ENCODE measurements at places on chromosomes 1 and 21.

- no peak for DNase-seq
Measured at GRCh38 chr1:204464187-204464631, 30.4 kb downstream of the PIK3C2B start.

GRCh38 chr1:186994897-186995296 lies 166.1 kb downstream of the PLA2G4A start:
- DNase-seq: no peak

GRCh38 chr1:34833711-34834110 lies 25.8 kb downstream of the SMIM12 start:
- no peak for DNase-seq

DNA sequence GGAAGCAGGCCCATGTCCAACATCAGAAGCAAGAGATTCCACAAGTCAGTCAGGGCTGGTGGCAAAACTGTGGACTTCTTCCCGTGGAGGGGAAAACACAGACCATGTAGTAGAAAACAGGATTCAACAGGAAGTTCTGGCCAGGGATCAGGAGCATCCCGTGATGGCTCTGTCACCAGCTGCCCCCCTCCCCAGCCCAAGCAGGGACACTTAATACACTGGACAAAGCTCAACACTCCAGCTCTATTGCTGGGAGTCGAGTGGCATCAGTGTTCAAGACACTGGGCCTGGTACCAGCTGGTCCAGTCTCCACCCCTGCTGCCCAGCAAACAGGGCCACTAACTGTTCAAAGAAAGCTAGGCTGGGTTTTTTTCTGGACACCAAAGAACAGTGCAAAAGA lies 3.7 kb downstream of the SLC45A3 start:
- DNase-seq: no peak

- no peak for DNase-seq
Measured at GRCh38 chr1:163842571-163842970, 520.8 kb downstream of the NUF2 start.

GRCh38 chr1:226656201-226656600 lies 82.9 kb downstream of the ITPKB start:
- no peak for DNase-seq

GRCh38 chr1:26784023-26784871 lies 3.5 kb upstream of the PIGV start:
- DNase-seq: no peak

DNA sequence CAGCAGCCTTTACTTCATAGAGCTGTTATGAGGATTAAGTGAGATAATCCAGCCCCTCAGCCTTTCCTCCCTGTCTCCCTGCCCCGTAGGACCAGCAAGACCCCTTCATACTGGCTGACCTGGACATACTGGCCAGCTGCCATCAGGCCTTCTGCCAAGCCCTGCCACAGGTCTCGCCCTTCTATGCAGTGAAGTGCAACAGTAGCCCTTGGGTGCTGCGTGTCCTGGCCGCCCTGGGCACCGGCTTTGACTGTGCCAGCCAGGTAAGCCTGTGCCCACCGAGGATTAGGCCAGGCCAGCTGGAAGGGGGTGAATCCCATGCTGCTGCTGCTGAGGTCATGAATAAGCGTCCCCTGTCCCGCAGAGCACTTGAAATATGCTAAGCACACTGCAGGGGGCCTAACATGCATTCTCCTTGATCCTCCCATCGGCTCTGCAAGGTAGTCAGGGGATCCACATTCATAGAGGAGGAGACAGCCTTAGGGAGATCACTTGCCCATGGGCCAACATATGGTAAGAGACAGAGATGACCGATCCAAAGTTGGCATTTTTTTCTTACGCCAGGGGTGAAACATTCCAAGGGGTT lies 73.3 kb upstream of the TINAGL1 start:
- DNase-seq: no peak

GRCh38 chr1:202282025-202282371 lies 59.7 kb downstream of the UBE2T start:
- DNase-seq: no peak

DNA sequence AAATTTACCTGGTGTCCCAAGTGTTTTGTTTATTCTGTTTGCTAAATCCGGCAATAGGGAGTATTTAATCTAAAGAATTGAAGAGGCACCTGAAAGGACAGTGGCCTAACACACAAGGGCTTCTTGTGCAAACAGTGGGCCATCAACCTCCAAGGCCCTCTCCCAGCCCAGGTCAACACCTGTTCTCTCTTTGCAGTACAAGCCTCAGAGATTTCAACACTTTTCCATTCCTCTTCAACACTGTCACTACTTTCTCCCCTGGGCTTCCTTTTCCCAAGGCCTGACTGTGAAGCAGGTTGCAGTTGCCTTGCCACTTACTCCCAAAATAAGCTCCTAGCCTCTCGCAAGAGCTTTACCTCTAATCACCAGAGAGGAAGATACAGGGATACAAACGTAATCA lies 3.2 kb upstream of the SNAPIN start:
- DNase-seq: no peak

GRCh38 chr1:90821788-90822359 lies 104.8 kb upstream of the BARHL2 start:
- no peak for DNase-seq

DNA sequence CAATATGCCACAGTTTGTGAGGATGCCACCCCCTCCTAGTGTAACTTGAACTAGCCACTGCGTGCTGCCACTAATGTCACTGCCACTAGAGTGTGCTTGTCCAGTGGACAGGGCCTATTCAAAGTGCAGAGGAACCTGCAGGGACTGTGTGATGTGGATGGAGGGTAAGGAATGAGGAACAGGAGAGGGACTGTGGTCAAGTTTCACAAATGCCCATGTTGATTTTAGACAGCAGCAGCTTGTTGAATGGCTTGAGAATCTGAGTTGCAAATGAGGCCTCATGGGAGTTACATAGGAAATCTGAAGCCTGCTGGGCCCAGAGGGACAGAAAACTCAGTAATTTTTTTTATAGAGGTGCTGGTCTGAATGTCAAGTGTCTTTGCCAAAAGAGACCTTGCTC lies 112.3 kb downstream of the HHAT start:
- DNase-seq: no peak

DNA sequence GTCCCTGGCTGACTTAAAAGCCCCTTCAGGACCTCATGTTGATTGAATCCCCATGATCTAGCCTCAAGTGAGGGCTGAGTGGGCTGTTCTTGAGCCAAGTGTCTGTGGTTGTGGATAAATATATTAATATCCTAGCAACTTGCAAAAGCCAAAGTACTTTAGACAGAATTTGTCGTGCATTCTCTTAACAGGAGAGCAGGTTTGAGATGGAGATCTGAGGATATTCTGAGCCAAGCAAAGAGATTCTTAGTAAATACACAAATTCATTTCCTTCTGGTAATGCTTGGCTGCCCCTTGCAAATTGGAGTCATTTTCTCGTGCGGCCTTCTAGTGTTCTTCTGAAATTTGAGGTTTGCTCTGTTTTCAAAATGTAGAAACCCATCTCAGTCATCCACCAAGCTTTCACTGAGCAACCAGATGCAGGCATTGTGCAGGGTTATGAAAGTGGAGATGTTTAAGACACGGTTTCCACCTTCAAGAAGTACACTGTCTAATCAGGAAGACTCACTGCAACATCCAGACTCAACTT lies 242.1 kb upstream of the JUN start:
- DNase-seq: no peak

- DNase-seq: no peak
Measured at GRCh38 chr1:190243056-190243455, 234.6 kb downstream of the BRINP3 start.

GRCh38 chr1:83593073-83593472 lies 405.9 kb downstream of the TTLL7 start:
- DNase-seq: no peak

DNA sequence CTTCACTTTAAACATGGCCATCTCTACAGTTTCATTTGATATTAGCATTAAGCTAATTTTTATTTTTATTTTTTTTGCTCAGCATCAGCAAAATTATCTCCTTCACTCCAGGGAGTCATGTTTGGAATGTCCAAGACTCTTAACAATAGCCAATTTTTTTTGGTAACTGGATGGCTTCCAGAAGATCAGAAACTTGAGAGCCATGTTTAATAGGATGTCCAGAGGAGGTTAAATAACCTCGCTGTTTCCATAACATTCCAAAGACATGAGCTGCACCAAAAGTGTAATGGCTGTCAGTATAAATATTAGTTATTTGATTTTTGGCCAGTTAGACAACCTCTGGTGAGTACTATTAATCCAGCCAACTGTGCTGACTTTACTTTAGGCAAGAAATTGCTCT lies 80.7 kb downstream of the DNTTIP2 start:
- DNase-seq: no peak

All from H54 (cell line).